Esophagus squamous epithelium (tissue), 5 donors: ENCODE measurements at places on chromosomes 5 and 9. TPM values are rescaled to one million over a fixed set of nuclear protein-coding genes. Genes with fewer than 3 reads are reported as not detected.

- no peak for DNase-seq
These were observed 38.7 kb downstream of the TTC39B start for GRCh38 chr9:15268317-15268716.

DNA sequence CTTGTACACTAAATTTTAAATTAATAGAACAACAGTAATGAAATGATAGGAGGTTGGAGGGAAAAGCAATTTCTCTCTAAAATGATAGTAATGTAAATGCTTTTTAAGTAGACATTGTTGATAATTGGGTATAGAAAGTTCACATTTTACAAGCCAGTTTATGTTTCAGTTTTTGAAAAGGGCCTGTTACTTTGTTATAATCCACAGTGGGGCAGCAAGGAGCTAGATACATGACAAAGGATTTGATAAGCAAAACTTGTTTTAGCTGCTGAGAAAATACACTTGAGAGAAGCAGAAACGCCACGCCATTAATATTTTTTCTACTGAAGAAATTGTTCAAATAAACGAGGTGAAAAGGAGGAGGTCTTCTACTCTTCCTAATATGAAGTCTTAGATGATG is 30.2 kb downstream of the SREK1 start:
- DNase-seq: no peak

The PIP5K1B gene
- total RNA-seq: 0.38 TPM

The SLC36A2 gene
- total RNA-seq: not detected

The PCDHGA7 gene
- total RNA-seq: 0.32 TPM

GRCh38 chr5:107869438-107870115 is 198.8 kb upstream of the EFNA5 start:
- DNase-seq: no peak

The PROB1 gene
- total RNA-seq: 1.0 TPM

DNA sequence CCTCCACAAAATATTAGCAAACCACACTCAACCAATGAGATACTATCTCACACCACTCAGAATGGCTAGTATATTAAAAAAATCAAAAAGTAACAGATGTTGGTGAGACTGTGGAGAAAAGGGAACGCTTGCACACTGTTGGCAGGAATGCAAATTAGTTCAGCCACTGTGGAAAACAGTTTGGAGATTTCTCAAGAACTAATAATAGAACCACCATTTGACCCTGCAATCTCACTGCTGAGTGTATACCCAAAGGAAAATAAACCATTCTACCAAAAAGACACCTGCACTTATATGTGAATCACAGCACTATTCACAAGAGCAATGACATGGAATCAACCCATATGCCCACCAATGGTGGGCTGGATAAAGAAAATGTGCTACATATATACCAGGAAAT is 393.5 kb downstream of the PDE4D start:
- DNase-seq: no peak

GRCh38 chr5:109688630-109688969 is 1.1 kb upstream of the MAN2A1 start:
- no peak for DNase-seq

DNA sequence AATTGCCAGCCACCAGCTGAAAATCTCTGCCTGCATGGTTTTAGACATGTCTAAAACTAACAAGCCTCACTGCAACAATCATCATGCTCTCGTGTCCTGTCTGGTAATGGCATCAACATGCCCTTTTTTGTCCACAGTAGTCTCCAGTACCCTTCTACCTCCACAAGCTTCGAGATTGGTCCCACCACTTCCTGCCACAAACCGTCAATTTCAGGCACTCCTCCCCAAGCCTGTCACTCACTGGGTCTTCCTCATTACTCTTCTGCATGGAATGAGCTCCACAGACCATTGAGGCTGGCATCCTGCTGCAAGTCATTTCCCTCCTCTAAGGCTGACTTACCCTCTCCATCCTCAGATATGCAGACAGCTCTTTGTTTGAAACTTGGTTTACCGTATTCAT is 9.0 kb downstream of the LPAR1 start:
- DNase-seq: no peak

DNA sequence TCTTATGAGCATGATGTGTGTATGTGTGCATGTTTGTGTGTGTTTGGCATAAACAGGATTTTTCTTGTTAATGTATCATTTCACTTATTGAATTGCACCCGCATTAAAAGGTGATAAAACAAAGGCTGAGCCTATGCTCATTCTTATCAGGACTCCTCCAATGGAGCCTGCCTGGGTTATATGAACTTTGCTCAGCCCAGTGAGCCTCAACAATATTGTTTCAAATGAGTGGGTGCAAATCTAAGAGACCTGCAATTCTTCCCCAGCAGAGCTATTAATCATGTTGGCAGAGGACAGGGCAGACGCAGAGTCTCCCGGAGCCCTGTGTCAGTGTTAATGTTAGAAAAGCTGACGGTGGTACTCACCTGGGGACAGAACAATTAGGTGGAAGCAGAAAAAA is 71.6 kb downstream of the SH3RF2 start:
- no peak for DNase-seq

- no peak for DNase-seq
These were observed 106.4 kb upstream of the NIPBL start for GRCh38 chr5:36770125-36770524.

DNA sequence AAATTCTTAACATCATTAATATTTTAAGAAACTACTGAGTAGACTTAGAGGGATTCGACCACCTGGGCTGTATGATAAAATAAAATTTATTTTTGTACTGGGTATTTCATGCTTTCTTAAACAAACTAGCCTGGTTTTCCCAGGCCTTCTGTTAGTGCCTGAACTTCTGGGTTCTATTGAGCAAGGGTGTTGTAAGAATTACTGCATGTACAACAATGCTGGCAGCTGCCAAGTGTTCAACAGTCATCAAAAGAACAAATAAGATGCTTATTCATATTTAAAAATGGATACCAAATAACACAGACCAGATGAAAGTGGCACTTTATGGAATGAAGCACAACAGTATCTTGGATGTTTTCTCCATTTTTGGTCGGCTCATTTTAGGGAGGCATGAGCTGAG is 123.2 kb upstream of the FBXL7 start:
- no peak for DNase-seq

DNA sequence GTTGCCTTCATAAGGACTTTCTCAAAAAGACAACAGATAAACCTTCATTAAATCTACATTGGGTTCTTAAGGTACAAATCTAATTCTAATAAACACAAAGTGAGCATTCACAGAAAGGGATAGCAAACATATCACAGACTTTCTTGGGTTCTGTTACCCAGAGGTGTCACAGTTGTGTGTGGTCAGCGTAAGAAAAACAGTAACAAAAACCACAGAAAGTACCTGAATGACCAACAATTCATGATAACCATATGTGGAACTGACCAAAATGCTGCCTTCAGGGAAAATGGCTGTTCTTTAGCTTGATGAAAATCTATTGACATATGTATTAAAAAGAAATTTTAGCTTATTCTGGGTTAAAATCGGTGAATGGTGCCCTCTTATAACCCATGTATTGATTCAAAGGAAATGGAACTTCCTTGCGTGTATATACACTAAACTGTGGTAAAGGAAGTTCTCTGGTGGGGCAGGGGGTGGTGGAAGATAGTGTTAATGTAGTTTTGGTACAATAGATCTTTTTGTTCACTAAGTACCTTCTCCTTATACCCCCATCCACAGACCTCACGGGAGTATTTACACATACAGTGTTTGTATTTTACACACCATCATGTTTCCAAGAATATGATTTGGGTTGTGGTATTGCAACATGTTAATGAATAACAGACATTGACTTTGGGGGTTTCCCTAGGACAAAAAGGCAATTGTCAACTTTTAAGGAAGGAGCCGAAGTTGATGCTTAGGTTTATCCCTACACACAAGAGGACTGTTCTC is 152.5 kb downstream of the APBA1 start:
- DNase-seq: no peak

DNA sequence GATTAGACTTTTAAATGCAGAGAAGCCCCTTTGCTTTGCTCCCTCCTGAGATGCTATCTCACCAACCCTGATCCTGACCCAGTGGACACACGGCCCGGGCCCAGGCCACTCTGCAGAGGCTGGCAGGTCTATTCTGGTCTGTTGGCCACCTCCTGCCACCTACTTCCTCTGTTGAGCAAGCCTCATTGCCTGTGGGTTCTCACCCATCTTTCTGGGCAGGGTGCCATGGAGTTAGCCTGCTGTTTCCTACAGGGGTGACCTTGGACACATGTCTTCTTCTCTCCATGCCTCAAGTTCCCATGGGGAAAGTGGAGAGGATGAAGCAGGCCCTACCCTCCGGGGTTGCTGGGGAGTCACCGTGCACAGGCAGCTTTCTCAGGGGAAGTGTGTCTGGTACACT is 266.2 kb upstream of the IRX1 start:
- DNase-seq: no peak

The MARVELD2 gene
- 15.6 TPM for total RNA-seq

DNA sequence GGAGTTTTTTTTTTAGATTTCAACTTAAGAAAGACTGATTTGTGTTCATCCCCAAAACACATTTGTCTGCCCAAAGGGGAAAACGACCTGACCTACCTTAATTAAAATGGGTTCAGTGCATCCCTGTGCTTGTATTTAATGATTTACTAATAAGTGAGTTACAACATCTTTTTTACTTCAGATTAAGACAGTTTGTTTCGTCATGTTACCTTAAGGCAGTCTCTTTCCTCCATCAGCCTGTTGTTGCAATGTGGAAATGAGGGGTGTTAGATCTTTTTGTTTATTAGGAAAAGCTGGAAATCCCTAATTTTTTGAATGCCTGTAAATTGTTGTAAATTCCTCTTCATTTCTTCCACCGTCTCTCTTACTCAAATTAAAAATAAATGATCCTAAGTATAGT is 177.5 kb downstream of the GDNF start:
- no peak for DNase-seq

DNA sequence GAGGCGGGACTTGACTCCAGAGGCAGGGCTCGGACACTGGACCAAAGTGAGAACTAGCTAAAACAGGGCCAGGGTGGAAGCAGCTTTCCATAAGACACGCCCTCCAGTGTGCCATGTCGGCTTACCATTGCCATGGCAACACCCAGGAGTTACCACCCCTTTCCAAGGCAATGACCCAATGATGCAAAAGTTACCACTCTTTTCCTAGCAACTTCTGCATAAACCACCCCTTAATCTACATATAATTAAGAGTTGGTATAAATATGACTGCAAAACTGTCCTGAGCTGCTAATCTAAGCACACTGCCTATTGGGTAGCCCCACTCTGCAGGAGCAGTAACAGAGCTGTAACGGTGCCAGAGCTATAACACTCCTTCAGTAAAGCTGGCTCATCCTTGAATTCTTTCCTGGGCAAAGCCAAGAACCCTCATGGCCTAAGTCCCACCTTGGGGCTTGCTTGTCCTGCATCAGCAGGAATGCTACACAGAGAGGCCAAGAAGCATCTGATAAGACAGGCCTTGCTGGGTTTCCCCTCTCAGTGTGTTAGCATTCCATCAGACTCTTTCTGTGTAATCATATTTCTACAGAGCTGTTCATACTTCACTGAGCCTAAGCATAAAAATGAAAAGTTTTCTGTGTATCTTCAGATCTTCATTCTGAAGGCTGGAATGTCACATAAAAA is 262.7 kb upstream of the KLF9 start:
- DNase-seq: no peak

The ZFP37 gene
- total RNA-seq: 1.1 TPM

- no peak for DNase-seq
These were observed 21.6 kb upstream of the F2R start for GRCh38 chr5:76694317-76694716.

The OR1L6 gene
- total RNA-seq: not detected

GRCh38 chr5:516980-517379 is 7.3 kb downstream of the SLC9A3 start:
- no peak for DNase-seq

GRCh38 chr5:102823441-102823874 is 68.4 kb downstream of the PAM start:
- DNase-seq: no peak

DNA sequence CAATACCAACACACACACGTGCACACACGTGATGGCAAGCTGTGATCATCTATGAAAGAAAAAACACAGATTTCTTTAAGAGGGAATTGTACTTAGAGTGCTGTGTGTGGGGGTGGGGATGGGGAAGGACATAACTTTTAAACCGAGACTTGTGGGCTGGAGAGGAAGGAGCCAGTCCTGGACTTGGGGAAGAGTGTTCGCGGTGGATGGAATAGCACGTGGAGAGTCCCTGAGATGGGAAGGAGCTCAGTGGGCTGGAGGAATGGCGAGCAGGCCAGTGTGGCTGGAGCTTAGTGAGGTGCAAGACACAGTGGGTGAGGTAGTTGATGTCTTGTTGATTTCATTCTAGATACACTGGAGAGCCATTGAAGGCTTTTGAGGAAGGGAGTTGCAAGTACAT is 78.5 kb downstream of the RGS3 start:
- DNase-seq: no peak

- no peak for DNase-seq
These were observed 67.1 kb downstream of the RETREG1 start for GRCh38 chr5:16549491-16550206.

DNA sequence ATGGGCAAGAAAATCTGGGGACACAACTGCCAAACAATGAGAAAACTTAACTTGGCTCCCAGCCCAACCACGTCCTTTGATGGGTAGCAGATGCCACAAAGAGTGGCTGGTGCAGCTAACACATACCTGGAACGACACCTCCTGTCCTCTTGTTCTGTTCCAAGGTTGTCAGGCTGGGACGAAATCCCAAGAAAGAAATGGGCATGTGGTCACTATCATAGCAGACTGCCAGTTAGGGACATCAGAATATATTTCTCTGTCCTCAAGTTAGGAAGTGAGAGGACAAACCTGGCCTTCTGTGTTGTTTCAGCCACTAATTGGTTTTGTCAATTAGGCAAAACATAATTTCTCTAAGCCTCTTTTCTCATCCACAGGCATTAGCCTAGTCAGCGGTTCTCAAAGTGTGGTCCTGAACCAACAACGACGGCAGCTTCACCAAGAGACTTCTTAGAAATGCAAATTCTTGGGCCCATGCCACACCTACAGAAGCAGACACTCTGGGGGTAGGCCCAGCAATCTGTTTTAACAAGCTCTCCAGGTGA is 63.4 kb downstream of the RAPGEF1 start:
- no peak for DNase-seq

The TPPP gene
- total RNA-seq: 5.8 TPM

DNA sequence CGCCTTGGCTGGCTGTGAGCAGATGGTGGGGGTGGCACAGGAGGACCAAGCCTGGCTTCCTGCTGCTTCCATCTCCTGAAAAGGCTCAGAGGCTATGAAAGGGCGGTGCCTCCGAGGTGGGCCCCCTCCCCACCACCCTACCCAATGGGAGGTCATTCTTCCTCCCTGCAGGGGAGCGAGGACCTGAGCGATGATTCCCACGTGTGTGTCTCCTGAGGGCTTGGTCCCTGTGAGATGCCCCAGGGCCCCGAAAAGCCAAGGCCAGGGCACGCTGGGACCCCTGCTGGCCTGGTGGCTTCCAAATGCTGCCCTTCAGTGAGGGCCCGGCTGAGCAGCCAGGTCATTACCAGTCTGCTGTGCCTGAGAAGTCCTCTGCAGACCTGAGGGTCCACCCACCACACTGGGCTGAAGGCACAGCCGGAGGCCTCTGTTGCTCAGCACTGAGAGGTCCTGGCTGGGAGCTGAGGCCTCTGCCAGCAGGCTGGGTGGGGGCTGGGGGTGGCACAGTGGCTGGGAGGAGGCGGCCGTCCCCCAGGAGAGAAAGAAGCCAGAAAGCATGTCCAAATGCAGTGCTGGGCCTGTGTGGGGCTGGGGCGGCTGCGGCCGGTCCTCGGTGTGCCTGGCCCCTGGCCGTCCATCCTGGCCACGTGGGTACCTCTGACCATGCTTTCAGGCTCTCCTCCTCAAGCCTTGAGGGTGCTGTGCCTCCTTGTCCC is 14.0 kb upstream of the SLC6A19 start:
- no peak for DNase-seq

The DNAI1 gene
- total RNA-seq: not detected

The CCDC180 gene
- total RNA-seq: 4.8 TPM

The ENTREP1 gene
- 2.1 TPM for total RNA-seq

- DNase-seq: no peak
These were observed 24.4 kb downstream of the SLC25A25 start for GRCh38 chr9:128092199-128092977.

The SH3GLB2 gene
- 70.3 TPM for total RNA-seq
